Temporal lobe (tissue), 4 donors: ENCODE measurements at places on chromosomes 2 and 18. TPM values are rescaled to one million over a fixed set of nuclear protein-coding genes. Genes with fewer than 3 reads are reported as not detected.

The RBFA gene
- total RNA-seq = 31.0 TPM

The ANKRD30B gene
- total RNA-seq = not detected

The AQP4 gene
- total RNA-seq = 84.8 TPM

The C1QL2 gene
- 4.4 TPM for total RNA-seq

The MAL gene
- total RNA-seq = not detected

The PIEZO2 gene
- 3.9 TPM for total RNA-seq

The NEURL3 gene
- not detected for total RNA-seq
